ENCODE measurements at places on chromosomes 4 and X.

GRCh38 chr4:6889101-6889735 is 20.4 kb upstream of the TBC1D14 start:
- no peak overlapping the region for H3K27ac ChIP-seq
- no peak for ATAC-seq
- no peaks in the 10 kb centered on the region for H3K27me3 ChIP-seq
- H3K4me1 ChIP-seq, result peaks cover 11% of the 10 kb centered on the region

GRCh38 chr4:87375719-87376291 is 15.2 kb downstream of the HSD17B11 start:
- H3K4me1 ChIP-seq, result no peaks in the 10 kb centered on the region
- peaks cover 41% of the 10 kb centered on the region for H3K36me3 ChIP-seq
- no peaks in the 10 kb centered on the region for H3K27me3 ChIP-seq
- no peak overlapping the region for H3K4me3 ChIP-seq

- no peaks in the 10 kb centered on the region for H3K27me3 ChIP-seq
- H3K36me3 ChIP-seq, result no peaks in the 10 kb centered on the region
- H3K27ac ChIP-seq, result no peak overlapping the region
- no peaks in the 10 kb centered on the region for H3K4me1 ChIP-seq
Measured at GRCh38 chrX:67415937-67416336, 127.9 kb upstream of the AR start.

DNA sequence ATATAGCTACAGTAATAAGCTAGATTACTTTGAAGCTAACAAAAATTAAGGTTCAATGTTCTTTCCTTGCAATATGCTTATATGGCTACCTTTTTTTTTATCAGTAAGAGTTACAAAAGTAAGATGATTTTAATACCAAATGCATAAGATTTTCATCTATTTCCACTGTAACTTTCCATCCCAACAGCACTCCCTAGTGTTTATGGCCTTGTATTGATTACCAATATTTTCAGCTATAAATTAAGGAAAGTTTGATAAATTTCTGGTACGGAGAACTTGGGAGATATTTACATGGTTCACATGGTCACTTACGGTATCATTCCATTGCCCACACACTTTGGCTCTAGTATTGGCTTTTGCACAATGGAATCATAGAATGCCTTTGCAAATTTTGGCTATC is 448.9 kb upstream of the PABPC4L start:
- no peaks in the 10 kb centered on the region for H3K4me1 ChIP-seq
- H3K36me3 ChIP-seq, result no peaks in the 10 kb centered on the region
- H3K4me3 ChIP-seq, result no peak overlapping the region

GRCh38 chr4:152535360-152535902 is 461 bp downstream of the FBXW7 start:
- H3K4me1 ChIP-seq, result peaks cover 44% of the 10 kb centered on the region
- peak overlapping the region; percentile 97 for H3K27ac ChIP-seq
- ATAC-seq, result peak; percentile 1
- H3K27me3 ChIP-seq, result no peaks in the 10 kb centered on the region
- H3K36me3 ChIP-seq, result peaks cover 76% of the 10 kb centered on the region

Data from activated T-helper 17 cell treated with anti-CD3 and anti-CD28 coated beads, Interleukin-2, amount 50 U/mL, for 72 hours (primary cell).